Left hindlimb (tissue), 1 donor: ENCODE measurements at places on chromosomes 5 and 9.
A peak's percentile ranks its signal among the peaks of the same experiment; 100 is the strongest.

- no peak for DNase-seq
Observed at GRCh38 chr9:131028221-131028884, 19.4 kb downstream of the LAMC3 start.

GRCh38 chr5:133285583-133286021, 233.8 kb downstream of the HSPA4 start:
- DNase-seq, result no peak

GRCh38 chr9:9729082-9729481, 883.7 kb downstream of the PTPRD start:
- no peak for DNase-seq

- DNase-seq, result peak; percentile 51
Observed at GRCh38 chr5:133265720-133266526, 214.1 kb downstream of the HSPA4 start.

GRCh38 chr5:87061046-87061445, 206.6 kb upstream of the RASA1 start:
- DNase-seq, result no peak

DNA sequence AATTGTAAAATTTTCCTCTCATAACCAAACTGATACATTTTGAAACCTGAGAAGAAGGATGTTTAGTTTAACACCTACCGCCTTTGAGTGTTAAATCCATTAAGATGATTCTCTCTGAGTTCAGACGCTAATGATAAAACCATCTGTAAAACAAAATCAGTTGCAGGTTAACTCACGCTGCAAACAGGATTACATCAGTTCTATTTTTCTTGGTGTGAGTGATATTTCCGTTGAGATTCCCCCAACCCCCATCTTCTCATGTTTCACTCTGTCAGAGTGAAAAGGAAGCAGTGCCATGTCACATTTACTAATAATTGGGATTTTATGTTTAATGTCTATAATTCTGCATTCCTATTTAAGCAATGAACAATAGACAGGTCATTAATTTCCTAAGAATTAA, 146.5 kb downstream of the FANCC start:
- DNase-seq, result no peak

DNA sequence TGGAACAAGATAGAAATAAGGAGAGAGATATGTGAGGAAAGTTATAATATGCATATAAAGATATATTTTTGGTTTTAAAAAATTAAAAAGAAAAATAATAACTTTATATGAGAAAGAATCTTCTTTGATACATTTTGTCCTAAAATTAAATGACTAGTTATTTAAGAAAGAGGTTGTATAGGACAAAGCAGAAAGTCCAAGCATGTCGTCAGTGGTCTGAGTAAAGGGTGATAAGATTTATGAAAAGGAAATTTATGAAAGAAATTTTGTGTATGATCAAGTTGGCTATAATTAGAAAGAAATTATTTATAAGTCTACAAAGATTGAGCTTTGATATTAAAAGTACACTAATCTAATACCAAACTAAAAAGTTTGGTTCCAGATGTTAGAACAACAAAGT, 32.0 kb downstream of the GTF3C4 start:
- no peak for DNase-seq

GRCh38 chr5:33769196-33769595, 122.6 kb downstream of the ADAMTS12 start:
- DNase-seq, result no peak

DNA sequence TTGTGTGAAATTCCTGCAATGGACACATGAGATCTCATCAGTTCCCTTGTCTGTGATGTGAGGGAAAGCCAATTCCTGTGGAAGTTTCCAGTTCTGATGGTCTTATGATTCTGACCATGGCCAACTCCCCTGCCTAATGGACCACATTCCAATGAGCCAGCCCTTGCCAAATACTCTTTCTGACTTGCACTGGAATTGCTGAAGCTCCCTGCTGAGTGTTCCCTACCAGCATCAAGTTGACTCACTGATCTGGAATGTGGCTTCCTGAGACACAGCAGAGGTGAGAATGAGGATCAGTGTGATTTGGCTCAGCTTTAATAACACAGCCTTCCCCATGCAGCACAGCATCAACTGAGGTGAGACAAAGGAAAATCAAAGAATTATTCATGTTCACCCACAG, 427.8 kb downstream of the KDM4C start:
- no peak for DNase-seq

- DNase-seq, result no peak
Observed at GRCh38 chr5:2761921-2762488, 10.5 kb upstream of the IRX2 start.

DNA sequence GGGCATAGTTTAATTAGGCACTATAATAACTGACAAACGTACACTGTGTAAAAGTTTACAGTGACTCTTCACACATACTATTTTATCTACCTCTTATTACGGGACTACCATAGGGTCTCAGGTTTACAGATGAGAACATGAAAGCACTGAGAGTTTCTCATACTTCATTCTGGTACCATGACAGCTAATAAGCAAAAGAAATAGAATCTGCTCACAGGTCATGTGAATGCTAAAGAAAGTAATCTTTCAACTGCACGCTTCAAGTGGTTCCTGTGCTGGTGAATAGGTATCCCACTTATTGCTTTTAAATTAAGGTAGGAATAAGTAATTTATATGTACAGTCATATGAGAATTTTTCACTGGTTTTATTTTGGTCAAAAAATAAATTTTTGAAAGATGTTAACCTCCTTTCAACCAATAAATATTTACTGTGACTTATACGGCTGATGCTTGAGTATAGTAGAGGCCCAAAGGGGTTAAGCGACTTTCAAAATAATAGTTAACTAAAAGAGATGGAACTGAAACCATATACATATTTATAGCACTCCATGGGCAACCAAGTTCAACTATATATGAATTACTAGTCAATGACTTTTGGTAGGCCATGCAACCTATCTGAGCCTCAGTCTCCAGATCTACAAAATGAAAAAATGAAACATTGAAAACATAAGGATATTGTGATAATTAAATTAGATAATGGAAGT, 8.1 kb downstream of the CDKN2A start:
- DNase-seq, result no peak
